ENCODE measurements at places on chromosomes 6 and 20.

DNA sequence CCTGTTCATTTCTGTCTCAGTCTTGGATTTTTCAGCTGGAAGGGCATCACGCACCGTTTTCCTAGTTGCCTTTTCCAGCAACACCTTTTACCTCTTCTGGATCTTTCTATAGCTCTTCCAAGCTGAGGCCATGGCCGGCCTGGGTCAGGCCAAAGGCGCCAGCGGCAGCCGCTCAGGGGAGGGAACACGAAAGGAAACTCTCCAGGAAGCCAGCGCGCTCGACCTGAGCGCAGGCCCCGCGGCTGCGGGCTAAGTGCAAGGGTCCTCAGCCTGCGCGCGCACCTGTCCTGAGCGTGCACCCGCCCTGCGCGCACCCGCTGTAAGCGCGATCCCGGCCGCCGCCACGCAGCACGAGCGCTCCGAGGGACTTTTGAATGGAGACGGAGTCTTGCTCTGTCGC lies 43.8 kb upstream of the TMEM181 start:
- DNase-seq = no peak

DNA sequence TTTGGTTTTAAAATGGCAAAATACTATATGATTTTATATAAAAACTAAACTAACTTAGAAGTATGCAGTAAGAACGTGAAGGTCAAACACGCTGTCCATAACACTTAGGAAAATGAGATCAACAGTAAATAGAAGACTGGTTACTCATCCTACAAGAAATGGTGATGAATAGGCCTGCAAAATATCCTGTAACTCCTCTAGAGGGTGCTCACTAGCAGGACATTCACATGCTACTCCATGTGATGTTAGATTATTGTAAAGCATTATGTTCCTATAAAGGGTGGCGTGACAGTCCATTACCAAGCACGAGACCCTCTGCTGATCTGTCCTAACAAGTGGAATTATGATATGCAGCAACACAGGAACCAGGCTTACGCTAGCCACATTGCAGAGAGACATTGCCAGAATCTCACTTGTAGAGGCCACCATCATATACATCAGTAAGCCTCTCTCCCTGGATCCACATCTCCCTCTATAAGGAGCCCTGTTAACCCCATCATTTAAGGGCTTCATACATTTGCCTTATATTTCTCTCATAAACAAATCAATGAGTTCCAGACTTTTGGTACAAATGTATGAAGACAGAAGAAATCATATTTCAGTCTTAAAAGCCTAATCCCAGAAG lies 18.0 kb upstream of the DEFB129 start:
- no peak for DNase-seq

GRCh38 chr6:164122109-164122508 lies 707.6 kb downstream of the QKI start:
- no peak for DNase-seq

DNA sequence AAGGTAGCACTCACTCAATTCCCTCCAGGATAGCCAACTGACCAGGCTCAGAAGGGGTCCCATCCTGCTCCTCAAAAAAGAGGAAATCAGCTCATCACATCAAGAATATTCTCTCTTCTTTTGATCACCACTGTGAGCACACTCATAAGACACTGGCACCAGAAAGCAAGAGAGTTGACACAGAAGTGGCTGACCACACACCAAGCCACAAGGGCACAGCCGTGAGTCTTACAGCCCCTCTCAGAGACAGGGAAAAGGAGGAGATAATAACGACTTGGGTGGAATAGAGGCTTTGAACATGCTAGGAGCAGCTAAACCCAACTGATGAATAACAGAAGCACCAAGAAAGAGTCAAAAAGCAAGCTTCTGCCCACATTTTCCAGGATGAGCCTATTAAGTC lies 249.1 kb upstream of the PREP start:
- no peak for DNase-seq

- no peak for DNase-seq
Measured at GRCh38 chr6:154583546-154584188, 73.2 kb upstream of the CNKSR3 start.

Measured in stimulated activated CD4-positive, alpha-beta T cell treated with anti-CD3 and anti-CD28 coated beads, Interleukin-15, amount 100 ng/mL, for 1 hour (primary cell).